Omental fat pad (tissue), 4 donors: ENCODE measurements at places on chromosomes 5 and 9.

GRCh38 chr9:127077644-127077946 is 44.8 kb downstream of the ANGPTL2 start:
- no peak for DNase-seq

DNA sequence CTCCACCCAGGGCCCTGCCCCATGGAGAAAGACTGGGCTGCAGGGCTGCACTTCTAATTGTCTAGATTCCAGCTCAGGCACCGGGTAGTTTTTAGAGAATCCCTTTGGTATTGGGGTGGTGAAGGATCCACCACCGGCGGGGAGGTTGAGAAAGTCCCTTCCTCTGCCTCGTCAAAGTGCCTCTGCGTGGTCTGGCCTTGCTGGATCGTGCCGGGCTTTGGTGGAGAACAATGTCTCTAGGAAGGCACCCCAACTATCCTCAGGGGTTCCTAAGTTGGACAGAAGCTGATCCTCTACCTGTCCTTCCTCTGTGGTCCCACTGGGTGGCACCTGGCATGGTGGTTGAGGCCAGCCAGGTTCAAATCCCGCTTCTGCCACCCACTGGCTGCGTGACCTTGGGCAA is 7.3 kb upstream of the AMBP start:
- no peak for DNase-seq

- DNase-seq: peak; percentile 21
Observed at GRCh38 chr5:179269781-179270543, 75.3 kb downstream of the ADAMTS2 start.

GRCh38 chr5:169106911-169107706 is 193.8 kb downstream of the SLIT3 start:
- DNase-seq: no peak

GRCh38 chr5:76337953-76338451 is 65.1 kb upstream of the IQGAP2 start:
- no peak for DNase-seq

DNA sequence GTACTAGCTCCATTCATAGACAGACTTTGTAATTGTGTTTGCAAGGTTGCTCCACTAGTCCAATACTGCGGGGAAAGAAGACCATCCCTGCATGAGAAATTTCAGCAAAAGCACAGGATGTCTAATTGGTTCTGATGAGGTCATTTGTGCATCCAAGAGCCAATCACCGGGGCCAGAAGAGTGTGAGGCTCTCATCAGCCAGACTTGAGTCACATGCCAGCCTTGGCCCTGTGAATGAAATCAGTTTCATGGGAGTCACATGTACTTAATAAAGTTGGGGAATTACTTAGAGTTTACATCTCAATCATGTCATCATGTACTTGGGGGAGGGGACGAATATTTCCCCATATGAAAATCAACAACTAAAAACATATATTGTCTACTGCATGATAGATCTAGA is 1236.0 kb downstream of the MAT2B start:
- DNase-seq: no peak

- DNase-seq: no peak
Observed at GRCh38 chr9:71910650-71911060, 338 bp downstream of the ABHD17B start.

- no peak for DNase-seq
Observed at GRCh38 chr5:178249191-178249989, 16.8 kb upstream of the PHYKPL start.

- DNase-seq: no peak
Observed at GRCh38 chr9:18747595-18747994, 273.6 kb downstream of the ADAMTSL1 start.

DNA sequence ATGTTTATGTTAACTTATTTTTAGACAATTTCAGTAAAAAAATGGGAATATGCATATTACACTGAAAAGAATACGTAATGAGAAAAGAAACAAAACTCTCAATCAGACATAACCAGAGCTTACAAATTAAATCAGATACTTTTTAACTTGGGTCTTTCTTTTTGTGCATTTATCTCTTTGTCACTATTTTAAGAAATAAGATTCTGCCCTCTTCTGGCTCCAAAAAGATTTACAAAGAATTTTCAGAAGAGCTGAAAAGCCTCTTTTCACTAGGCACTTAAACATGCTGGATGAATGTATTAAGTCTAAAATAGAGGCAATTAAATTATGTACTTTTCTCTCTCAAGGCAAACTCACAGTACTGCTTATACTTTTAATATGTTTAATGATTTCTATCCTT is 55.5 kb downstream of the CEP120 start:
- DNase-seq: no peak

DNA sequence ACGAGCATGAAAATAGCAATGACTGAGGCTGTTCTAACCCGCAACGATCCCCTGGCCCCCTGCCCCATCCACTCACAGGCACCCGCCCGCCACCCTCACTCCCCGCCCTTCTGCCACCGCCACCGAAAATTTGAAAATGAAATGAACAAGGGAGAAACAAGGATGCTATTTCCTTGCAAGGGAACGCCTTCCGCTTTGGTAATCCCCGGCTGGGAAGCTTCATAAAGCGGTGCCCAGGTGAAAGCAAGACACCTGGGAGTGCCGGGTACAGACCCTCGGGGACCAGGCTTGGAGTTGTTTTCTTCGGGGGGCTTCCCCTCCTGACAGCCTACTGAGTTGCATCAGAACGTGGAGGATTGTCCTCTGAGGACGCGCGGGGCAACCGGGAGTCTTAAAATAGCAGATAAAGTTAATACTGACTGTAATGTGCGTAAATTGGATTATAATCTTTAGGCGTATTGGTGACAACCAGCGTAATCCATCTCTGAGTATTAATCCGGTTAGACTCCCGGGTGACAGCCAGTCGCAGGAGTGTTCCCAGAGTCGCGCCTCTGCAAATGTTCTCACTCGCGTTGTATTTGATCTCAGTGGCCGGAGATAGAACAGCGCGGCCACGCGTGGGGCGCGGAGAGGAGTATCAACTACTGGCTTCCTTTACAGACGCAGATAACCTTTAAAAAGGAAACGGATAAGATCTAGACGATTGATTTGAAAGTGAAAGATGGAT is 885 bp upstream of the MLLT3 start:
- DNase-seq: no peak

GRCh38 chr9:112028242-112029221 is 131.9 kb downstream of the UGCG start:
- DNase-seq: no peak

GRCh38 chr5:95848701-95849100 is 26.2 kb upstream of the GLRX start:
- DNase-seq: no peak

- DNase-seq: no peak
Observed at GRCh38 chr5:138824924-138825863, 49.9 kb downstream of the LRRTM2 start.

DNA sequence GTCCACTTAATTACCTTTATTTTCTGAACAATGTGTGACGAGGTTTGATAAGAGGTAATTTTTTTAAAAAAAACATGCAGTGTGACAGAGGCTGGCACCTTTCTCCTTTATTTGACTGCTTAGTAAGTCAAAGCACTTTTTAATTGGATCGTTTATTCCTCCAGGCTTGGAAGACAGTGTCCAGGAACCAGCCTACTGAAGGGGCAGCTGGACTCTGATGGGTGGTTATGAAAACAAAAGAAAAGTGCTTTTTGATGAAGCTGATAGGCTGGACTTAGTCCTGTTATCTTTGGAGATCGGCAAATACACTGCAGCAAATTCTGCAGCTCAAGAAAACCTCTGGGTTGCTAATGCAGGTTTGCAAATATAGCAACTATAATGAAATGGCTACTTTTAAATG is 141.7 kb downstream of the DCP2 start:
- DNase-seq: no peak

DNA sequence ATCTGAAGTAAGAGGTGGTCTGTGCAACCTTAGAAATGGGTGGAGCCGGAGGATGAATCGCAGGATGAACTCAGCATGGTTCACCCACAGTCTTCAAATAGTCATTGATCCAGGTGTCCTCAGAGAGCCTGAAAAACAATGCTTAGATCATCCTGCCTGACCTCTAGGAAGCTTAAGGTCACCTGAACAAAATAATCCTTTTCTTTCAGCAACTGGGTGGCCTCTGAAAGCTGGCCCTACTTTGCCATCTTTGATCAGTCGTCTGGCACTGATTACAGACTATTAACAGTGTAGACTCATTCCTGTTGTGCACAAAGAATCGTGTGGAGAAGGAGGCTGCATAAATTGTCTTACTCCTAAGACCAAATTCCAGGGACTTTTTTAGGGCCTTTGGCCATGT is 50.7 kb downstream of the PIP5K1B start:
- DNase-seq: no peak

GRCh38 chr5:109406719-109407118 is 3.1 kb downstream of the PJA2 start:
- DNase-seq: no peak

DNA sequence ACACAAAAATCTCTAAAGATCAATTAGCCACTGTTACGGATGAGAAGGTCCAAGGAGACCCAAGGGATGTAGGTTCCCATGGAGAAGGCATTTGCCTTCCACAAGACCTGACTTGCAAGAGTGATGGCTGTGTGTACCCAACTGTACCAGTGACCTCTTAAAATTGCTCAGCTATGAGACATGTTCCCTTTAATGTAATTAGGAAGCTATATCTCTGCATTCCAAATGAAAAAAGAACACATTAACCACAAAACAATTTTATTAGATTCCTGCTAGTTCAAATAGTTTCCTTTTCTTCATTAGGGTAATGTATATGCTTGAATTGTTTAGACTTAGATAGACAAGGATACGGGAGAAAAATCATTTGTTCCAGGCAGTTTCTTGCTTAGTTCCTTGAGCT is 3.3 kb downstream of the OR2Y1 start:
- no peak for DNase-seq

DNA sequence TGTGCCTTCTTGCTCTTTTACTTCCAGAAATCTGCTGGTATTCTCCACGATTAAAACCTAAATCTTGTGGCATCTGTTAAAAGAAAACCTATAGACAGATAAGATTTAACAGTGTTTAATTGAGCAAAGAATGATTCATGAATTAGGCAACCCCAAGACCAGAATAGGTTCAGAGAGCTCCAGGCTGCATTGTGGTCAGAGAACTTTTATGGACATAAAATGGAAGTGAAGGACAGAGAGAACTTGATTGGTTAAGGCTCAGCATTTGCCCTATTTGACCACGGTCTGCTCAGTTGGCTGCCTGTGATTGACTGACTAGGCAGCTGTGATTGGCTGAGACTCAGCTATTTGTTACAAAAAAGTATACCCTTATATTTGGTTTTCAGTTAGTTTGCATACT is 10.4 kb upstream of the SLC36A2 start:
- no peak for DNase-seq

DNA sequence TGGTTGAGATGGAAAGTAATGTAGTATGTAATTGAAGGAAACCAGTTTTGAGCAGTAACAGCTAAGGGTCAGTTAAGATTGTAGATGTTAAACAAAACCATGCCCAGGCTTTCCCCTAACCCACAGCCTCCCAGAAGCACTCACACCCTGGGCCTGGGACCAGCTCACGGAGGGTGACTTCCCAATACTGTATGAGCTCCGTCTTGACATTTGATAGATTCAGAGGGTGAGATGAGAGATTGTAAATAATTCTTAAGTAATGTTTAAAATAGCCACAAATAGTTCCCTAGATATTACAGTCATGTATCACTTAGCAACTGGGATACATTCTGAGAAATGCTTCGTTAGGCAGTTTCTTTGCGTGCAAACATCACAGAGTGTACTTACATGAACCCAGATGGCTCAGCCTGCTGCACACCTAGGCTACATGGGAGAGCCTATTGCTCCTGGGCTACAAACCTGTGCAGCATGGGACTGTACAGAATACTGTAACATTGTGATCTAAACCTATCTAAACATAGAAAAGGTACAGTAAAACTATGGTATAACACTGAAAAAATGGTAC is 140.7 kb downstream of the FANCC start:
- no peak for DNase-seq

GRCh38 chr9:122355336-122355875 is 15.4 kb upstream of the PTGS1 start:
- no peak for DNase-seq

DNA sequence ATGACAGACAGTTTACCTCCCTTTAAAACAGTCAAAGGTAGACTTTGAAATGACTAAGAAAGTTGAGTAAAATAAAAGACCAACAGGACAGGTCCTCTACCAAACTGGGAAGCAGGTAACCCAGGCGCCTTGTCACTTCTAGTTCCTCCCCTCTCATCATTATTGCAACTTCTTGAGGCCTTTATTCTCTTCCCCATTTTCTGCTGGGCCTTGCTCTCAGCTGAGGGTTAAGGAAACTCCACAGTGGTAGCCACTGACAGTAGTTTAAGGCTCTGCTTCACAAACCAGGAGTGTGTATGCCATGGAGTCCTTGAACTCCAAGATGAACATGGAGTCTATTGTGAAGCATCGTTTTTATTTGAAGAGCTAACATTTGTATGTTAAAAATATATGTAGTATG is 36.9 kb upstream of the TCERG1 start:
- no peak for DNase-seq

DNA sequence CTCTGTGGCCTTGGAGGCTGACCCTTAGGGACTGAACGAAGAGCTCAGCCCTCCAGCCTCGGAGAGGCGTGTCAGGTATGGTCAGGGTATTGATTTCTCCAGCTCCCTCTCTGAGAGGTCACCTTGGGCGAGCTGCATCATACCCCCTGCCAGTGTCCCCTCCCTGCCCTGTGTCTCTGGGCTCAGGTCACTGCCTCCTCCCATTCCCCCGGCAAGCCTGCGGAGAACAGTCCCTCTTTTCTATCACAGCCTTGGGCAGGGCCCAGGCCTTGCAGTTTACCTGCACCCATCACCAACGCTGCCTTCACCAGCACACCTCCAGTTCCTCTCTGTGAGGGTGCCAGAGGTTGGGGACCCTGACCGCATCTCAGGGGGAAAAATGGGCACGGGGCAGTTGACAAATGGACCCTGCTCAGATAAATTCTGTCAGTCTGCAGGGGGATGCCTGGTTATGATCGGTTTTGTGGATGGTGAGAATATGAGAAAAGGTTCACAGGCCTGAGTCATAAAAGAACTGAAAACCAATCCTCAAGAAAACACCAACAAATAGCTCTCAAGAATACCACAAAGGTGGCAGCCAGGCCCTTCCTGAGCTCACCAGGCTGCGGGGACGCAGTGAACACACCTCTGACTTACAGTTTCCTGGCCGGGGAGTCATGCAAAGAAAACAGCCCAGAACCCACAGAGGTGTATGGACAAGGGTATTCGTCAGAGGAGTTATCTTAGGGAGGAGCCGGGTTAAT is 24.7 kb upstream of the RXRA start:
- no peak for DNase-seq

DNA sequence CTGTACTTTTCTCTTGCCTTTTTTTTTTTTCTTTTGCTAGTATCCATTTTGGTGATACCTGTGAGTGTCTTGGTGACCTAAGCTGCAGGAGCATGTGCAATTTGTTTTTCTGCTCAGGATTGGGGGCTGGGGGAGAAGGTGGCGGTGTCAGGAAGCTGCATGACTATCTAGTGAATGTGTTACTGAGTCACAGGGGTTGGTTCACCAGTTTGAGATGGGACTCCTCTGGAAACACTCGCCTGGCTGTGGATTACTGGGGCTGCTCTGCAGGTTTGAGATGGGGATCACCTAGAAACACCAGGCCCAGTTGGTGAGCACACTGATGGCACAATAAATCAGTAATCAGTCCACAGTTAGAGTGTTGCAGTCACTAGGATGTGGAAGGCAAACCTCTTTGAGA is 447.9 kb downstream of the SPATA31D1 start:
- DNase-seq: no peak
